ENCODE measurements at places on chromosomes 1 and 21. TPM values are rescaled to one million over a fixed set of nuclear protein-coding genes. Genes with fewer than 3 reads are reported as not detected.
A peak's percentile ranks its signal among the peaks of the same experiment; 100 is the strongest.

- H3K4me1 ChIP-seq, result peaks cover 11% of the 10 kb centered on the region
- H3K27me3 ChIP-seq, result no peaks in the 10 kb centered on the region
- no peak for DNase-seq
- no peak overlapping the region for H3K4me3 ChIP-seq
- no peak overlapping the region for H3K27ac ChIP-seq
- no peaks in the 10 kb centered on the region for H3K36me3 ChIP-seq
Measured at GRCh38 chr1:21904704-21905520, 32.2 kb downstream of the HSPG2 start.

DNA sequence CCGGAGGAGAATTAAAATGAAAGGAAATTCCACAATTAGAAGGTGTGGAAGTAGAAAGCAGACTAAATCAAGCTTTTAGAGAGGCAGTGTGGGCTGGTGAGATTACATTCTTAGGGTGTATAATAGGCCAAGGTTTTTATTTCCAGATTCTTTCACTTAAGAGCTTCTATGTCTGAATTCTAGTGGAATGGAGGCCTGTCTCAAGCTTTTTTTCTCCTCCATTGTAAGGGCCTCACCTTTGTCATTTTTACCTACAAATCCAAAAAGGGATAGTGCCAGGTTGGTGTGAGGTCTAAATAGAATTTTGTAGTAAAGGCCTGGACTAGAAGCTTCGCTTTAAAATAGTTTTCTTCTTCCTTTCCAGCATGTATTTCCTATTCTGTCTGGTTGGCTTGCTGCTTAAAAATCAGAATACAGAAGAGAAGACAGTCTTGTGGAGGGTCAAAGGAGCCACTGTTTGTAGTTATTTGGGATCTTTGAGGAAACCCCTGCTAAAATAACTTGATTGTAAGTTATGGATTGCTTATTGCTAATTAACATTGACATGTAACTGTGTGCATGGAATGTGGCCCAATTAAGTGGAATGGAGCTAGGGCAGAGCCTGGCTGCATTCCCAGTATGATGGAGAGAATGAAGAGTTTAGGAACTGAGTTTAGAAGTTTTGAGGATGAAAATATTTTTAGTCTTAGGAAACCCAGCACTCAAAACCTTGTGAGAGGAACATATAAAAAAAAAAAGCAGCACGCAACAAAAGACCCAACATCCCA is 162.5 kb upstream of the B3GALT2 start:
- H3K4me1 ChIP-seq, result no peaks in the 10 kb centered on the region
- H3K36me3 ChIP-seq, result no peaks in the 10 kb centered on the region
- DNase-seq, result no peak
- no peak overlapping the region for H3K27ac ChIP-seq
- H3K27me3 ChIP-seq, result no peaks in the 10 kb centered on the region

DNA sequence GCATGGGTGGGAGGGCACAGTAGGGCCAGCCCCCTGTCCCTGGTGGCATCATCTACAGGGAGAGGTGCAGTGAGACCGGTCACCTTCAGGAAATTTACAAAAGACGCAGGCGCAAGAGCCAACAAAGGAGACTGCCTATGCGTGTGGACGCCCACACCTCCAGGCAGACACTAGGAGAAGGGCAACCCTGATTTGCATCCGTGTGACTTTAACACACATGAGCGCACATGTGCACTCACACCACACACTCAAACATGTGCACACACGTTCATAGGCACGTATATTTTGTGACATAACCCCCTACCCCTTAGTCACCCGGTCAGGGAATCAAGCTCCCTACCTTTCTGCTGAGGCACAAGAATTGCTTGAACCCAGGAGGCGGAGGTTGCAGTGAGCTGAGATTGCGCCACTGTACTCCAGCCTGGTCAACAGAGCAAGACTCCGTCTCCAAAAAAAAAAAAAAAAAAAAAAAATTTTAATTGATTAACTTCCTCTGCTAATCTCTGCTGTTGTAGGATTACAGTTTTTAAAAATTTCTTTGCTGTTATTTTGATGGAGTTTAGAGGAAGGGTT is 84.7 kb upstream of the SLC25A33 start:
- no peaks in the 10 kb centered on the region for H3K36me3 ChIP-seq
- no peak for DNase-seq
- peak overlapping the region; percentile 95 for H3K27ac ChIP-seq
- H3K4me1 ChIP-seq, result peaks cover 47% of the 10 kb centered on the region
- H3K4me3 ChIP-seq, result peak overlapping the region; percentile 8
- H3K27me3 ChIP-seq, result no peaks in the 10 kb centered on the region

DNA sequence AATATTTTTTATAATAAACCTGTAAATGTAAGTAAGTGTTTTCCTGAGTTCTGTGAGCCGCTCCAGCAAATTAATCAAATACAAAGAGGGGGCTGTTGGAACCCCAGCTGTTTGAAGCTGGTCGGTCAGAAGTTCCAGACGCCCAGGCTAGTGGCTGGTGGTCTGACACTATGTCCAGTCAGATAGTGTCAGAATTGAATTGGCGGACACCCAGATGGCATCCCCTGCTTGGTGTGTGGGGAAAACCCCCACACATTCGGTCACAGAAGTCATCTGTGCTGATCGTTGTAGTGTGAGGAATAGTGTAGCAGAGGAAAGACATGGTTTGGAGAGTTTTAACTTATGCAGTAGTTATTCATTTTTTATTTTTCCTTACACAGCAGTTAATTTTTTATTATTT is 32.4 kb downstream of the TBCE start:
- DNase-seq, result no peak
- no peak overlapping the region for H3K27ac ChIP-seq

DNA sequence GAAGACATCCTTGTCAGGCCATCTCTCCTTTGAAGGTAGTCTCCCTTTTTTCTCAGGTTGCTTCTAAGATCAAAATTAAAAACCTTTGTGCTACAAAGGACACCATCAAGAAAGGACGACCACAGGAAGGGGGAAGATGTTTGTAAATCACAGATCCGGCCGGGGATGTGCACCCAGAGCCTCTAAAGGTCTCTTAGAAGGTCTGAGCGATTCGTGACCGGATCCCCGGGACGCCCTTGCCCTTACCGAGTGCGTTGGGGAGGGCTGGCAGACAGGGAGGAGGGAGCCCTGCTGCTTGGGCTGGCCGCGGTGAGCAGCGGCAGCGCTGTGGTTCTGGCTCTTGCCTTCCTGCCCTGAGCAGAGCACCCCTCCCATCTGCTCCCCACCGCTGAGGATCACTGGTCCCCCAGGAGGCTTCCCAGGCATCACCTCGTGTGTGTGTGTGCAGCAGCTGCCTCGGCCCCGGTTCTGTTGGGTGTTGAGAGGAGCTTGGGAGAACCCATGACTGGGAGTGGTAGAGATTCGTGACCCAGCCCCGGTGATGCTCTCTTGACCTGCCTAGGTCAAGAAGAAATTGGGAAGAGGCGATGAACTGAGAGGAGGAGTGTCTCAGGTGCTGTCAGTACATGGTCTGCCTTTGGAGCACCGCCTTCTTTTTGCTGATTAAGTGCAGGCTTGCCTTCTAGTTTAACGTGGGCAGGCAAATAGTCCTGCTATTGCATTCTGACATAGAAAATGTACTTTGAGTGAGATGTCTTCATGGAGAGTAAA is 34.5 kb downstream of the AGPAT3 start:
- no peaks in the 10 kb centered on the region for H3K4me1 ChIP-seq
- H3K27me3 ChIP-seq, result no peaks in the 10 kb centered on the region
- DNase-seq, result no peak
- H3K36me3 ChIP-seq, result no peaks in the 10 kb centered on the region

- no peaks in the 10 kb centered on the region for H3K4me1 ChIP-seq
- no peaks in the 10 kb centered on the region for H3K36me3 ChIP-seq
- H3K4me3 ChIP-seq, result no peak overlapping the region
- H3K27ac ChIP-seq, result no peak overlapping the region
Measured at GRCh38 chr1:212218911-212219310, 66.3 kb upstream of the PPP2R5A start.

DNA sequence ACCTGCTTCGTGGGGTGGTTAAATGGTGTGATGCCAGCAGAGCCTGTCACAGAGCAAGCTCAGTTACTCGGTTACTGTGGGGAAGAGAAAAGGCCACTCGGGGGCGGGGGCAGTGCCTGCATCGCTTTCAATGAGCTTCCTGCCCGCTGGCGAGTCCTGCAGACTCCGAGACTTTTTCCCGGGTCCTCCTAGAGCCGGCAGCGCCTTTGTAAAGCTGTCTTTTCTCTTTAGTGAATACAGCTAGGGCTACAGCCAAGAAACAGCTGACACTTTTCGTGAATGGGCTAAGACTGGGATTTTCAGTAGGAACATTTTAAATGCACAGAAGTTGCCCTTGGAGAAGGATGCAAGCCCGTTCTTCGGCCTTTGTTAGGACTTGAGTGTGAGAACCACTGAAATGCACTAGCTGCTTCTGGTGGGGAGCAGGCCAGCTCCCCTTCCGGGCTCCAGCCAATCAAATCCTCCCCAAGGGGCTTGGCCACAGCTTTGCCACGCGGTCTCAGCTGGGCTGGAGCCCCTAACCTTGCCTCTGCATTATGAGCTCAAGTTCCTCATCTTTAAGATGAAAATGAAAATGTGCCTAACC is 23.4 kb upstream of the EFHD2 start:
- H3K27me3 ChIP-seq, result no peaks in the 10 kb centered on the region
- no peak overlapping the region for H3K27ac ChIP-seq
- H3K4me1 ChIP-seq, result no peaks in the 10 kb centered on the region
- DNase-seq, result no peak
- no peaks in the 10 kb centered on the region for H3K36me3 ChIP-seq
- H3K4me3 ChIP-seq, result no peak overlapping the region

Gene CFAP126
- not detected for total RNA-seq

Gene GNAT2
- total RNA-seq, result not detected

Gene SLC25A34
- 3.5 TPM for total RNA-seq

Gene NUF2
- 1.3 TPM for total RNA-seq

All from right lobe of liver (tissue), 6 donors.